Inflammatory macrophage treated with lipopolysaccharide for 1 hour (primary cell): ENCODE measurements at places on chromosomes 3 and 15.

DNA sequence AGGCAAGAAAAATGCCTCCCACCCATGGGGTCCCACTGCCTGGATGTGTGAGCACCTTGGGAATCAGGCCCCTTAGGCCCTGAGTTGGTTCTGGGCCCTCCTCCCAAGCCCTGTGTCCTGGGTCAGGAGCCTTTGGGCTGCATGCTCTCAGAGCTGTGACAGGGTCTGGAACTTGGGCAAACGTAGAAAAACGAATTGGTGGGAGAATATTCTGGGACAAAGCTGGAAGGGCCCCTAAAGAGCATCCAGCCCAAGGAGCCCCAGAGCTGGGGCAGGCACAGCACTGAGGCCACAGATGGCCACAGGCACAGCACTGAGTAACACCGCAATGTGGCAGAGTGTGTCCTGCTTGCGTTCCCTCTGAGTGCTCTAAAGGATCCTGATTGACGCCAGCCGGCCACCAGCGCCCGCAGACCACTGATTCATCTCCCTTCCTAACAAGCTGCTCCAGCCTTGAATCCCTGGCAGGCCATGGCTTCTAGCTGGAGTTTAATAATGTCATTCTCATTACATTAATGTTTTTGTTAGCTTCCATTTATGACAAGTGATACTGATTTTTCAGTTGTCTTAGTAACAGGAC, 18.6 kb upstream of the SEC13 start:
- DNase-seq = no peak

DNA sequence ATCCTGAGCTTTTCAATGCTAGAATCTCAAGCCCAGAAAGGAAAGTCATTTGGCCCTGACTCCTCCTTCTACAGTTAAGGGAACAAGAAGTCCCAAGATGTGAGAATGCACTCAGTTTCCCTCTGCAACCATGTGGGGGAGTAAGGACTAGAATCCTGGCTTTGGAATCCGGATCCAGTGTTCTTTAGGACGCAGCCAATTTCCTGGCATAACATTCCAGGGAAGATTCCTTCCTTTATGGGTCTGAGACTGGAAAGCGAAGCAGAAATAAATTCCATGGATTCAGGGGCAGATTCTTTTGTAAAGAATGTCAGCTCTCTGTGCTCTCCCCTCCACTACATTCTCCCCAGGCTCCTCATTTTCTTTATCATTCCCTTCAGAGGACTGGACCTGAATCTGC, 151.8 kb upstream of the SOX14 start:
- no peak for DNase-seq

DNA sequence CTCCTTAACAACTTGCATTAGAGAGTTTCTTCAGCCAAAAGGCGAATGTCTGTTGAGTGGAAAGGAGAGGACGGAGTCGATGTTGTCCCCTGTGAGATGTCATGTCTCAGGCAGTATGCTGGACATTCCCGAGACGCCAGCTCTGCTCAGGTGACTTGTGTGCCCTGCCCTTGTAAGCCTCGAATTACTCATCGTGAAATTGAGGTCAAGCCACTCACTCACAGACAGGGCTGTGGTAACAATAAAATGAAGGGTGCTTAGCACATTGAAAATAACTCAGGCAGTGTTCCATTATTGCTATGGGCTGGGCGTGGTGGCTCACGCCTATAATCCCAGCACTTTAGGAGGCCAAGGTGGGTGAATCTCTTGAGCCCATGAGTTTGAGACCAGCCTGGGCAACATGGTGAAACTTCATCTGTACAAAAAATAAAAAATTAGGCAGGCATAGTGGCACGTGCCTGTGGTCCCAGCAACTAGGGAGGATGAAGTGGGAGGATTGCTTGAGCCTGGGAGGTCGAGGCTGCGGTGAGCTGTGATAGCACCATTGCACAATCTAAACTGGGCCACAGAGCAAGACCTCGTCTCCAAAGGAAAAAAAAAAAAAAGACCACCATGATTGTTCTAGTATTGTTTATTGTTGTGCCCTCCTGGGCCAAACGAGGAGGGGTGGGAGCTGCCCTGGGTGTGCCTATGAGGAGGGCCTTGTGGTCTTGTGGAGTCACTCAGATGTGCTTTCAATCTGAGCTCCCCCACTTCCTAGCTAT, 214.4 kb downstream of the THSD4 start:
- no peak for DNase-seq

DNA sequence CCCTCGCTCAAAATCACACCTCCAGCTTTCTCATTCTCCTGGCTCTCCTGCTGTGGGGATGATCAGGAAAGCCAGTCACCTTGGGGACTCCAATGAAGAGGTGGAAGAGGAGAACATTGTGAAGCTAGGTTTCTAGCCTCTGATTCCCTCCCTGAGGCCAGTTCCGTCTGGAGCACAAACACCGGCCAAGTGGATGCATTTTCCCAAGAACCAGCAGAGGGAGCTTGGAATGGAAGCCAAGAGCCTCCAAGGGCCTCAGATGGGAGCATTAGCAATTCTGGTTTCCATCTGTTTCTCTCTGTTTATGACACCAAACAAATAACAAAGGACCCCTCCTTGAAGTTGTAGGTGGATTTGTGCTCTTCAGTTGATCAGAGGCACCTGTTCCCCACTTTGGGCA, 40.6 kb upstream of the NMNAT3 start:
- DNase-seq = no peak
